ENCODE measurements at places on chromosomes 16 and 17.

DNA sequence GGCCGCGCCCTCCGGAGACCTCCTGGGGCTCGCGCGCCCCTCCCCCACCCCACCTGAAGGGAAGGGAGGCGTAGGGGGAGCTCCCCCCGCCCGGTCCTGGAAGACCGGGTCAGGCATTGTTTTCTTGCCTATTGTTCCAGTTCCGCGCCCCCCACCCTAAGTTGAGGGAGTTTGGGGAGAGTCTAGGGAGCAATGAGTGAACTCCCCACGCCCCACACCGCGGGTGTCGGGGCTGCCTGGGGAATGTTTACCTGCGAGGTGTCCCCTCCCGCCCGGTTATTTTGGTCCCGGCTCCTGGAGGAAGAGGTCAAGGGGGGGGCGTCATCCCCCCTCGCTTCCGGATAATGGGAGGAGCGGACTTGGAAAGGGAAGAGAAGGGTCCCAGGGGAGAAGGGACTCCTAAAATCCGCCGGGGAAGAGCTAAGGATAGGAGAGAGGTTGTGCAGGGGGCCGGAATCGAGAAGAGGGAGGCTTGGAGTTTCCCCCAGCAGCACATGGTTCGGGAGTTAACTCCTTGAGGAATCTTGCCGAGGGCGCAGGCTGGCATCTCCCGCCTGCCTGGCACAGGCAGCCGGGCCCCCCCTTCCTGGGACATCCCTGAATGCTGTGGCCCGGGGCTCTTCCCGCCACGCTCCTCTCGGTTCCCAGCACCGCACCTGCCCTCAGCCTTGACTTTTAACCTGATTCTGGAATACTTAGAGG is 881 bp downstream of the MLLT6 start:
- no peak for DNase-seq

- no peak for DNase-seq
These were observed 989 bp upstream of the DUSP14 start for GRCh38 chr17:37488607-37489196.

DNA sequence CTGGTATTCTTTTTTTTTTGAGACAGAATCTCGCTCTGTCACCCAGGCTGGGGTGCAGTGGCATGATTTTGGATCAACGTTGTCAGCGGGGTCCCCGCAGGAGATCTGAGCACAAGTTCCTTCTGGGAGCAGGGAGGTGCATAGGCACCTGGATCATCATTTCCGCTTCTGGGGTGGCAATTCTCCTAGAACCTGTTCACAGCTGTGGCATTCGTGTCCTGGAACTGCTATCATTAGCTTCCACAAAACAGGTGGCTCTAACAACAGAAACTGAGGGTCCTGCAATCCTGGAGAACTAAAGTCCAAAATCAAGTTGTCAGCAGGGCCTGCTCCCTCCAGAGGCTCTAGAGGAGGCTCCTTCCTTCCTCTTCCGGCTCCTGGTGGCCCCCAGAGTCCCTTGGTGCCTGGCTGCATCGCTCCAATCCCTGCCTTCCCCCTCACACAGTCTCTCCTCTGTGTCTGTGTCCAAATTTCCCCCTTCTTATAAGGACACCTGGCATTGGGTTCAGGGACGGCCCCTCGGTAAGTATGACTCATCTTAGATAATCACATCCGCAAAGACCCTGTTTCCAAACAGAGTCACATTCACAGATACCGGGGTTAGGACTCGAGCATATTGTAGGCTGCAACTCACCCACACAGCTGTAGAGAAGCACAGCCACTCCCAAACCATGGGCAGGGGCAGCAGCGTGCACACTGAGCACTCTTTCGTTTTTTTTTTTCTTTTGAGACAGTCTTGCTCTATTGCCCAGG is 43.5 kb upstream of the KLHDC4 start:
- DNase-seq, result no peak

- no peak for DNase-seq
These were observed 80.3 kb upstream of the CES5A start for GRCh38 chr16:55955424-55955823.

GRCh38 chr17:47935961-47936360 is 5.4 kb upstream of the PNPO start:
- no peak for DNase-seq

DNA sequence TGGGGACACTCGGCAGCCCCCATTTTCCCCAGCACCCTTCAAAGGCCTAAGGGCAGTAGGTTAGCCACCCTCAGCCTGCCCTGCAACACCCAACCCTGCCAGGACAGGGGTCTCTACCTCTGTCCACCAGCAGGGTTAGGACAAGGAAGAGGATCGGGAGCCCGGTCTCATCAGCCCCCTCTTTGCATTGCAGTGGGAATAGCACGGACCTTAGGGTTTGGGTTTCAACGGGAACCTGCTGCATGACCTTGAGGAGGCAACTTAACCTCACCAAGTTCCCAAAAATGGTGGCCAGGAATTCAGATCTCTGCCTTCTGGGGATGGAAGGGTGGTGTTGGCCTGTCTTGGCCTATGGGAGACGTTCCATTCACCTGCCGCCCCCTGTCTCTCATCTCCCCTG is 20.2 kb upstream of the SPPL2C start:
- DNase-seq, result no peak

- DNase-seq, result no peak
These were observed 9.9 kb downstream of the CENPX start for GRCh38 chr17:82012640-82013295.

GRCh38 chr17:43405861-43406260 is 7.1 kb downstream of the ARL4D start:
- no peak for DNase-seq

- no peak for DNase-seq
These were observed 10.6 kb downstream of the QRICH2 start for GRCh38 chr17:76297436-76297835.

DNA sequence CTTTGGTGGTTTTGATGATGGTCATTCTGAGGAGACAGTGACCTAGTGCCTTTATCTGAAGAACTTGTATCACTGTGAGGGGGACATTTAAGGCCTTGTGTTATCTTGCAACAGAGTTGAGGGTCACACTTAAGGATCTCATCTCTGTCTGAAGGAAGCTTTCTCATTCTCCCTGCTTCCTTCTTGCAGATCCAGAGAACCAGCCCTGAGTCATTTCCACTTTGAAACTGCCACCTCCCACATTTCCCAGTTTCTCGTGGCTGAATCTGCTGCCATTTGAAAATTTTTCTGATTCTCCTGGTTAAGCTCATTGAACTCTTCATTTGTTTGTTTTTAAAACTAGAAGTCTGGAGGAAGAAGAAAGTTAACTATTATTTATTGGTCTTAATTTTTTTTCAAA is 190.2 kb upstream of the CDH11 start:
- no peak for DNase-seq

DNA sequence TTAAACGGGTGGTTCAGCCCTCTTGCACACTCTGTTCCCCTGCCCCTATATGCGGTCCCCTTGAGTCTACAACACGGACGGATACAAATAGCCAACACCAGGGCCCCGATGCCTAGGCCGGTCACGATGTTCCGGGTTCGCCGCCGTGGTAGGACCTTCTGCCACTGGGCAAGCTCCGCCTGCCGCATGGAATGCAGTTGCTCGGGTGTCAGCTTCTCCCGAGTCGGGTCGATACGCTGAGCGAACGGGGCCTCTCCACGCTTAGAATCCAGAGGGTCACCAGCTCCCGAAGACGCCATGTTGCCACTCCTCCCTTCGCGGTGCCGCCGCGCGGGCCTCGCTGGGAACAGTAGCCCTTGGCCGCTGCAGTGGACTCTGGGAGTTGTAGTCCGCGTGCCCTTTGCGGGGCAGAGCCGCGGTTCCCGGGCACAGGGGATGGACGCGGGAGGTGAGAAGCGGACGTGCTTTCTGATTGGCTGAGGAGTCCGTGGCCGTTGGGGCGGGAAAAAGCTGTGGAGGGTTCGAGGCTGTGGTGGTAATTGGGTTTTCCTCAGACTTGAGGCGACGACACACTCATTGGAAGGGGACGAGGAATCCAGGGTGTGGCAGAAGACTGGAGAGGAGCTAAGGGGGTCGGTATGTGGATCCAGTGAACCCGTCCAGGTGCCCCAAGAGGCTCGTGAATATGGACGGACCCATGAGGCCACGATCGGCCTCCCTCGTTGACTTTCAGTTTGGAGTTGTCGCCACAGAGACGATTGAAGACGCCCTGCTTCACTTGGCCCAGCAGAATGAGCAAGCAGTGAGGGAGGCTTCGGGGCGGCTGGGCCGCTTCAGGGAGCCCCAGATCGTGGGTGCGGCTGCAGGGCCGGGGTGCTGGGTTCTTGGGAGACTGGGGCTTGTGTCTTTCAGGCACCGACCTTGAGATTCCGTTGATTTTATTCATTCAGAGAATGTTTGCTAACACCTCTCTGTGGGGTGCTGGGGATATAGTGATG is at the start of the genes CNTD1 and COA3:
CNTD1 (plus strand) TSS at position 479 of the 998 bp plus-strand sequence; CDS start at position 686, 207 bp downstream.
COA3 (minus strand) TSS at position 322 of the 998 bp plus-strand sequence; CDS start at position 299, 23 bp downstream.
- peak; percentile 62 for DNase-seq

DNA sequence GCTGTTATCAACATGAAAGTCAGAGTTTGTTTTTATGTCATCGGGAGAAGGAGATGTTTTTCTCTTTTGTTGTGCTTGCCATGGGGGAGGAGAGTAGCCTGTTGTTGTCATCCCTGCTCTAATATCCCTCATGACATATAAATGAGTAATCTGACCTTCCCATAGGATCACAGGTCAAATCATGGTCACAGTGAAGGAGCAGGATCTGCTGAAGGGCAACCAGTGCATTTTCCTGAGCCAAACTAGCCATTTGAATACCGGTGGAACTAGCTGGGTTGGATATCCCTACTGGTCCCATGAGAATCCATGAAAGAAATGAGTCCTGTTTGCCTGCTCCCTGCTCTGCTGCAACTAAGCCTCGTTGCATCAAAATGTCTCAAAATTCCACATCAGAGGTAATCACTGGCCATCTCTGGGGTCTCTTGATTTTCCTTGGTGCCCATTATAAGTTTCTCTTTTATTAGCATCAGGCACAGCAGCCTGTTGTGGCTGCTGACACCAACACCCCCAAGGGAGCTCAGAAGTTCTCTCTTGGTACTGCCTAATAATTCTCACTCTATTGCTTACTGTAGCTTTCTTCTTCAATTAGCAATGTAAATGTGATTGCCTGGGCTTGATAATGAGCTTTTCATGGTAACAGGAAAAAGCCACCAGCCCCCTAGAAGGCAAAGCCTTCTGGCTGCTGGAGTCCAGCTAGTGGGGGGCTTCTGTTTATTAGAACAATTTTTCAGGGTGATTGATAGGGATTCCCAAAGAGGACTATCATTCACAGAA is 211.4 kb upstream of the ERCC4 start:
- DNase-seq, result no peak

- no peak for DNase-seq
These were observed 11.5 kb downstream of the HSD17B2 start for GRCh38 chr16:82046541-82046940.

- DNase-seq, result no peak
These were observed 25.4 kb upstream of the RPTOR start for GRCh38 chr17:80519091-80519781.

GRCh38 chr16:5056352-5056751 is 9.4 kb downstream of the C16orf89 start:
- no peak for DNase-seq

DNA sequence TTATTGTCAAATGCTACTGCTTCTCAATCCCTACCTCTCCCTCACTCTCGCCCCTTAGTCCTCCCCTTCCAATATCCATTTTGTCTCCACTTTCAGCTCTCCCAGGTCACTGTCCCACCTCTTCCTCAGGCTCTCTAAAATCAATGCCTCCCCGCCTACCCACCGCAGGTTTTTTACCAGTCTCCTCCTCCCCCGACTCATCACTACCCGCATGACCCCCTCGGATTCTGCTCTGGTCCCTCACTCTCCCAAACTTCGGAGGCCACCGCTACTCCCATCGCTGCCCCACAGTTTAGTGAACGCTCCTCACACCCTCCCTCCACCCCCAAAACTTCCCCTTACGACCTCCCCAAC is 513 bp downstream of the CRLF3 start:
- DNase-seq, result no peak

- DNase-seq, result no peak
These were observed 20.1 kb upstream of the CYLD start for GRCh38 chr16:50721549-50722404.

GRCh38 chr17:5444209-5444608 is 5.3 kb upstream of the C1QBP start:
- no peak for DNase-seq

- no peak for DNase-seq
These were observed 245.5 kb downstream of the STX8 start for GRCh38 chr17:9330141-9330540.

DNA sequence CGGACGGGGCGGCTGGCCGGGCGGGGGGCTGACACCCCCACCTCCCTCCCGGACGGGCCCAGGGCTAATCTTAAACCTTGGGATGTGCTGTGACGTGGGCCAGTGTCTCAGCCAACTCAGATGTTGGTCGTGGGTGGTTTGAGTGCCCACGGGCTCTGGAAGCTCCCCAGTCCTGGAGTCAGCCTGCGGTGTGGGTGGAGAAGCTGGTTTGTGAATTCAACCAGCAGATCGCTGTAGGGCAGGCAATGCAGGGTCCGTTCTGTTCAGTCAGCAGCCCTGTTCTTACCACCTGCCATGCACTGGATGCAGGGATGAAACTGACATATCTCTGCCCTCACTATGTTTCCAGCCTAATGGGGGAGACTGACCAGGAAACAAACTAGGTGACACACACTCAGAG is 8.0 kb upstream of the ZNF500 start:
- DNase-seq, result no peak

DNA sequence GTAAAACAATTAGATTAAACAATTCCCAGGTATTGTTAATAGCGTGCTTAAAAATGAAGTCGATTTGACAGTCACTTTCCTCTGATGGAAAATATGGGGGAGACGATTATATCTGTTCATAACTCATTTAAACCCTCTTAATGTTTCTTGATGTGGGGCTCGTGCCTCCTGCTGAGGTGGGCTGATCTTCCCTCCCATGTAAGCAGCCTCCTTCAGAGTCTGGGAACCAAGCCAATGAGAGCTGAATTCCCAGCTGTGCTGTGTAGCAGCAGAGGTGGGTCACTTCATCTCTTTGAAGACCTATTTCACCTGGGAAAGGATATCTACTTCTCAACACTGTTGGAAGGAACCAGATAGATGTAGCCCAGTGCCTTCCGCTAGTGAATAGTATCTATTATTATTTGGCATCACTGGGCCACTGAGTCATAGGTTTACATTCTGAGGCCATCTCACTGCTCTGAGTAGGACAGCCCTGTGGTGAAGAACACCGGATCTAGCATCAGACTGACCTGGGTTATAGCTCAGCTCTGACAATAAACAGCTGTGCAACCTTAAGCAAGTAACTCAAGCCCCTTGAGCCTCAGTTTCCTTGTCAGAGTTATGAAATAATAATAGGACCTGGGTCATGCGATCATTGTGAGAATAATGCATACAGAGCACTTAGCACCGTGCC is 85.3 kb upstream of the C16orf82 start:
- no peak for DNase-seq

GRCh38 chr16:87414251-87414680 is 22.1 kb downstream of the MAP1LC3B start:
- no peak for DNase-seq

GRCh38 chr17:60356940-60357339 is 35.0 kb downstream of the USP32 start:
- no peak for DNase-seq

DNA sequence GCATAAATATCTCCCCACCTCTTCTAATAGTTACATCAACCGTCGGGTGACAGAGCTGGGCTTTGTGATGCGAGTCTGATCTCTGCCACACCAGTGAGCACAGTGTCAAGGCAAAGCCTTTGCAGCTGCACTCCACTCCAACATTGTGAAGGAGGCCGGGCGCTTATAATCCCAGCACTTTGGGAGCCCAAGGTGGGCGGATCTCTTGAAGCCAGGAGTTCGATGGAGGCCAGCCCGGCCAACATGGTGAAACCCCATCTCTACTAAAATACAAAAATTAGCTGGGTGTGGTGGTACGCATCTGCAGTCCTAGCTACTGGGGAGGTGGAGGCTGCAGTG is 18.9 kb downstream of the CYB5D2 start:
- DNase-seq, result no peak

- DNase-seq, result no peak
These were observed 167.0 kb downstream of the COPRS start for GRCh38 chr17:31692027-31692426.

GRCh38 chr16:53773150-53773846 is 69.3 kb downstream of the FTO start:
- DNase-seq, result no peak

All from cerebellar nuclear complex (tissue), 1 donor.